ENCODE measurements at places on chromosomes 5 and 9.
A peak's percentile ranks its signal among the peaks of the same experiment; 100 is the strongest.

DNA sequence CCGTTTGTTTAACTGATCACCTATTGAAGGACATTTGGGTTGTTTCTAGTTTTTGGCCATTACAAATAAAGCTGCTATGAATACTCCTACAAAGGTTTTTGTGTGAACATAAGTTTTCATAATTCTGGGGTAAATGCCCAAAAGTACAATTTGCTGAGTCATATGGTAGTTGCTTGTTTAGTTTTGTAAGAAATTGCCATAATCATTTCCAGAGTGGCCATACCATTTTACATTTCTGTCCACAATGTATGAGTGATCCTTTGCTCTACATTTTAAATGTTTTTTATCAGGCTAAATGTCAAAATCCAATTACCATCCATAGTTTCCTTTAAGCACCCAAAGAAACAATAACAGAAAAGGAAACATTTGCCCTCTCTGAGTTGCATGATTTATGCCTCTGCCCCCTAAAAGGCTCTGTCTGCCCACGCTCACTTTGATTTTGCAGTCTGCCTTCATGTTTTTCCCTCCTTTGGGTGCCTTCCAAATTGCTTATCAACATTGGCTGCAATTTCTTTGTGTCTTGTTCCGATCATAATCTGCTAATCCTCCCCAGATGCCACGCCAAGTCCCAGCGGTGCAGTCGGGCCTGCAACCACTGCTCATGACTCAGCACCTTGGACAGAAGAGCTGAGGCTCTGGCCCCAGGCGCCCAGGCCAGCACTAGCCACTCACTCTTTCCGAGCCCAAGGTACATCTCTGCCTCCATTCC is 339.2 kb downstream of the PIK3R1 start:
- DNase-seq = no peak

DNA sequence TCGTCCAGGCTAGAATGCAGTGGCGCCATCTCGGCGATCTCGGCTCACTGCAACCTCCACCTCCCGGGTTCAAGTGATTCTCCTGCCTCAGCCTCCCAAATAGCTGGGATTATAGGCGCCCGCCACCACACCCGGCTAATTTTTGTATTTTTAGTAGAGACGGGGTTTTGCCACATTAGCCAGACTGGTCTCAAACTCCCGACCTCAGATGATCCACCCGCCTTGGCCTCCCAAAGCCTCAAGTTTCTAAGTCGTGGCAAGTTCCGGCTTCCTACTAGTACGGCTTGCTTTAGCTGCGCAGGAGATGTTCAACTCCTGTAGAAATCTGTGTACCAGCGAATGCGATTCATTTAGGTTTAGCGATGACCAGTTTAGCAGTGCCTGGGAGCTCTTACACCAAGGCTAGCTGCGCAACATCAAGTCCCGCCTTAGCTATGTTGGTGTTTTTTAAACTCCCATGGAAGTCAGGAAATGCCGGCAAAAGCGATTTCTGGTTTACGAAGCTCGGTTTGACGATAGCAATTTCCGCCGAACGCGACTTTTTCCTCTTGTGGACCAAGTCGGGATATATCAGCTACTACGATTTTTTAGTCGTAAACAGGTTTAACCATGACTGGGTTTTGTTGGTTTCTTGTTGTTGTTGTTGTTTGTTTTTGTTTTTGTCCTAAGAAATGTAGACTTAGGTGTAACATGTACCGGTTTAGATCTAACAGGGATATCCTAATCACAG is 46.4 kb downstream of the ANXA2R start:
- no peak for DNase-seq

DNA sequence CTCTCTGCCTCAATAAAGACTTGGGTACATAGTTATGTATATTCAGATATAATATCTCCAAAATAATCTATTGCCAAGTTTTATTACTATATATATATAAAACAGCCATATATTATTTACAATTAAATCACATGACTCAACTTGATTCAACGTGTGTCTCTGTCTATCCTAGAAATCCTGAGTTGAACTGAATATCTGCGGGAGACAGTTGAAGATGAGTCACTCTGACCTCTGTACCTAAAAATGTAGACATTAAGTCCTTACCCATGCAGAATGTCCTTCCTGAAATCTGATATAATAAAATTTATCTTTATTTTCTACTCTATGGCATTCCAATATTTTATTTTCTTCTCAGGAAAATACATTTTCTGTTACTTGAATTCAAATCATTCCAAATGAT is 218.2 kb upstream of the PRDM9 start:
- no peak for DNase-seq

- DNase-seq = no peak
These were observed 129.3 kb downstream of the EFNA5 start for GRCh38 chr5:107541400-107541799.

GRCh38 chr9:33921967-33922895 is 105.3 kb downstream of the UBE2R2 start:
- DNase-seq = no peak

GRCh38 chr5:142053426-142054151 is 40.8 kb upstream of the GNPDA1 start:
- DNase-seq = no peak

DNA sequence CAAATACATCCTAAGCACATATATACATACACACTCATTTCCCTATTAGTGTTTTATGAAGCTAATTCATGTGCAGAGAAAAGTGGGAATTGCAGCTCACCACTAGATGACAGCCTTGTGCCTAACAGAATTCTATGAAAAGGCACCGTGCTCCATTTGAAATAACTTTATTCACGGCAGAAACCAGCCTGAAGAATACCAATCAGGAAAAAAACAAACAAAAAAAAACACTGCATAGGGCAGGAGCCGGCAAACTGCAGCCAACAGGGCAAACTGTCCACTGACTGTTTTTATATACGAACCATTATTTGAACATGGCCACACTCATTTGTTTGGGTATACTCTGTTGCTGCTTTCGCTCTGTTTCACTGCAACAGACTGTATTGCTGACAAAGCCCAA is 33.6 kb downstream of the ERMP1 start:
- DNase-seq = peak; percentile 47

GRCh38 chr5:173123416-173123815 is 20.9 kb upstream of the BNIP1 start:
- no peak for DNase-seq

GRCh38 chr5:127891942-127892341 is 188.8 kb downstream of the CCDC192 start:
- DNase-seq = no peak

- DNase-seq = no peak
These were observed 158.6 kb downstream of the MELK start for GRCh38 chr9:36731068-36731956.

DNA sequence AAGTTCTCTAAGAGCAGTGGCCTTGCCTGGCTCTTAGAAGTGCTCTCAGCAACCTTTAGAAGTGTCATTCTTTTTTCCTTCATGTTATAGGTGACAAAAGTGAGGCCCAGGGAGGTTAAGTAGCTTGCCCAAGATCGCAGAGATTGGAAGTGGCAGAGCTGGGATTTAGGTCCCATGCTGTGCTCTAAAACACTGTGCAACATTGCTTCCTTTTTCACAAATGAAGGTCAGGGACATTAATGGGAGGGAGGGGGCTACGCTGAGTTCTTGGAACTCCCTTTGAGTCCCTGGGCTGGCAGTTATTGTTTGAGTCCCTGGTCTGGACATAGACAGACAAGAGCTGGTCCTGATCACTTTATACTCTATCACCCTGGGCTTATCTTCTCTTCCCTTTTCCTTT is 45.3 kb downstream of the PAM start:
- DNase-seq = no peak

- DNase-seq = no peak
These were observed 13.1 kb upstream of the ALDOB start for GRCh38 chr9:101448680-101449070.

GRCh38 chr5:77355751-77356150 is 136.4 kb downstream of the WDR41 start:
- DNase-seq = no peak

- no peak for DNase-seq
These were observed 59.0 kb downstream of the DRD1 start for GRCh38 chr5:175384724-175385552.

- no peak for DNase-seq
These were observed 164.3 kb downstream of the DOCK2 start for GRCh38 chr5:169801324-169801777.

GRCh38 chr9:29319736-29320513 is 1746.6 kb upstream of the C9orf72 start:
- no peak for DNase-seq

DNA sequence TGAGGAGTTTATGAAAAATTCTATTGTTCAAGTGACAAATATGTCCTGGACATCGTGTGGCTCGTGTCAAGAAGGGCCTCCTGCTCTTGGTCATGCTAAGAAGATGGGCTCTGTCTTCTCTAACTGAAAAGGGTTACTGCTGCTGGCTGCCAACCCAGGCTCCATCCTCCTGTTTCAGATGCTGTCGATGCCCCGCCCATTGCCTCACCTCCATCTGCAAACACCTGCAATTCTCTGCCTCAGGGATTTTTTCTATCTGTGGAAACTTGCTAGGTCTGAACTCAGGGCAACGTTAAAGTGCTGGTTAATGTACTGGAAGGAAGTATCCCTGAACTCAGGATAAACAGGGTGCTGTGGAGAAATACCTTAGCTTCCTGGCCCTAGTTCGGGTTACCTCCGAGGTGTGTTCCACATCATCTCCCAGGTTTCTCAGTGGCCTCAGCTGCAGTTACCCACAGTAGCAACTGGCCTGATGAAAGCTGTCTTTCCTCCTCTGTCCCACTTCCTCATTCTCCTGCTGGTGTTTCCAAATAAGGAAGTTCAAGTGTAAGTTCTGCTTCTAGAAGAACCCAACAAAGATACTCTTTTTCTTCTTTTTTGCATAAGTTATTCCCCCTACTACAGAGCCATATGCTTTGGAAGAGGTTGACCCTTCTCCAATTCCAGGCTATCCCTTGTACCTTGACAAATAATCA is 151.7 kb upstream of the SMIM23 start:
- no peak for DNase-seq

- no peak for DNase-seq
These were observed 40.6 kb downstream of the TNFSF8 start for GRCh38 chr9:114889802-114890224.

DNA sequence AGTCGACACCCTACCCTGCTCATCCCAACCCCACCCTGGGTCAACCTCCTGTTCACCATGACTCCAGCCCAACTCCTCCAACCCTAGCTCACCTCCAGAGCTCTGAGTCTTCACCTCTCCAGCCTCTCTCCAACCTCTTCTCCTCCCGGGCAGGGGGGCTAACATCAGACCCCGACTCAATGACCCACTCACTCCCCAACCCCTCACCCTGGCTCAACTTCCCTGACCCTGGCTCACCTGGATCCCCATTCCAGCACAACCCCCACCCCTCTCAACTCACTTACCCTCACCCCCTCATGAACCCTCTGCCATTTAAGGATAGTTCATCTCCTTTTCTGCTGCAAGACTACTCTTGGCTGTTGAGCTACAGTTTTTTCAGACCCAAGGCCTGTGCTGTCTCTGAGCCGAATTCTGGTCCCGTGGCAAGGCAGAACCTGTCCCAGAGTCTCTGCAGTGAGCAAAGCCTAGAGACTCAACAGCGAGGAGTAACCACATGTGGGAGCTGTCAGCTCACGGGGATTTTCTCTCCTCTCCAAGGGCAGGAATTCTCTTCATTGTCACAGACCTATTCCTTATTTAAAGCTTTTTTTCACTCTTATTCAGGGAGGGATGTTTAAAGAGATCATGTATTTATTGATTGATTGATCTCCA is 29.8 kb downstream of the ANKRD33B start:
- no peak for DNase-seq

GRCh38 chr5:88374391-88374790 is 105.7 kb upstream of the TMEM161B start:
- DNase-seq = no peak

DNA sequence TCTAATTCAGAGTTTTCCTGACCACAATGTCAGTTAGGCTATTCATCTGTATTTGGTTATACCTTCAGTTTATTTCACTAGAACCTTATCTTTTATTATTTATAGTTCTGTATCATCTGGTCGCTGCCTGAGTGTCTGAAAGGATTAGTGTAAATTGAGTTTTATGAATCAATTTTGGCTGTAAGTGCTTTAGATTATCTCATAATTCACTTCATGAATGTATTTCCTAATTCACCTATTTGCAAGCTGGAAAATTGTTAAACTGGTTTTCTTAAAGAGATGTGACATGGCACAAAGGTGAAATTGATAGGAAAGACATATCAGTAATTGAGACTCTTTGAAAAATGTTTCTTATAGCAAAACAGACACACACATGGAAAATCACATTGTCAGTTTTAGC is 242.4 kb upstream of the ACO1 start:
- DNase-seq = no peak

GRCh38 chr9:91328186-91328585 is 33.5 kb downstream of the AUH start:
- no peak for DNase-seq

DNA sequence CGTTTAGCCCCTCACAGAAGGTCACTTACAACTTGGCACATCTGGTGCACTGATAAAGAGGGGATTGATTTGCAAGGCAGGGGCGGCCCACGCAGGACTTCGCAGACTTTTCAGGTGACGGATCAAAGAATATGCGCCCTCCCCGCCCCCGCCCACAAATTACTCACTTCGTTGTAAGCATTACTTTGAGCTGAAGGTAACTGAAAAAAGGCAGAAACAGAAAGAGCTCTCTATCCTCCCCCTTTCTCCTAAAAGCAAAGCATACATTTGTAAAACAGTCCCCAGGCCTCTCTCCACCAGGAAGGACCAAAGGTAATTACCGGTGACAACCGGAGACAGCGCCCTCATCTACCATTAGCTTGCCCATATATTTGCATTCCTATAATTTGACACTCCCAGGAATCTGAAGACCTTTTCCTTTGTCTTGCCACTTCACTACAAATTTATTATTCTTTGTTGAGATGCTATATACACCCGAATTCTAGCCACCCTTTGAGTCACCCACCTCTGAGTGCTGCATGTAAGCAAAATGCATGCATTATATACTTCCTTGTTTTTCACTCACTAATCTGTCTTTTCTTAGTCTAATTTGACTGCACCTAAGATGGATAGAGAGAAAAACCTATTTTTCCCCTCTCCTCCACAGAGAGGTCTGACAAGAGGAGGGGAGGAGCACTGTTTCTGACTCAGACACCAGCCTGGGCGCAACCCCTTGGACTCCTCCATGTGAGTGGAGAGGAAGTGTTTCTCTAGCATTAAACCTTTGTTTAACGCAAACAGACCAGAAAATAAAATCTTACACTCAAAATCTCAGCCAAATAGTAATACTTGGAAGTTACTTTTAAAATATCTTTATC is 74.7 kb upstream of the SPIN1 start:
- no peak for DNase-seq

DNA sequence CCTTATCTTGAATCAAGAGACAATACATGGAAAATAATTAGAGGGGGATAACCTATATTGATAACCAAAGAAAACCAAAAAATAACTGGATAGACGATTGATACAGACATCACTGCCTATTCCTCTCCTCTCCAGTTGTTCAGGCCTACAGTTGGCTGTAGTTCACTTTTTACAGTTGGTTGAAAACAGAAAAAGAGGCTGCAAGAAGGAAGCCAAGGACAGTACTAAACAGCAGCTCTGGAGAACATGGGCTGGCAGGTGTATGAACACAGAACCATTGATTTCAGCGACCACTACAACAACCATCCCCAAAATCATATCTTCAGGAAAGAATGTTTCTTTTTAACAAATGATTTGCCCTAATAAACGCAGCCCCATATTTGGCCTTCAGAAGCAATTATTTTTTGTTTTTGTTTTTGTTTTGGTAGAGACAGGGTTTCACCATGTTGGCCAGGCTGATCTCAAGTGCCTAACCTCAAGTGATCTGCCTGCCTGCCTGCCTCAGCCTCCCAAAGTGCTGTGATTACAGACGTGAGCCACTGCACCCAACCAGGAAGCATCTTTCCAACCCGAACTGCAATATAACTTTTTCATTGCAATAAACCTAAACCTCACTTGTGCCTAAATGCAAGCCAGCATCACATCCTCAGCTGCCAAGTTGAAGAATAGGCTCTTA is 64.3 kb downstream of the MLLT3 start:
- DNase-seq = no peak

Measured in NCI-H526 (cell line).